ENCODE measurements at places on chromosomes 2 and 18. TPM values are rescaled to one million over a fixed set of nuclear protein-coding genes. Genes with fewer than 3 reads are reported as not detected.

DNA sequence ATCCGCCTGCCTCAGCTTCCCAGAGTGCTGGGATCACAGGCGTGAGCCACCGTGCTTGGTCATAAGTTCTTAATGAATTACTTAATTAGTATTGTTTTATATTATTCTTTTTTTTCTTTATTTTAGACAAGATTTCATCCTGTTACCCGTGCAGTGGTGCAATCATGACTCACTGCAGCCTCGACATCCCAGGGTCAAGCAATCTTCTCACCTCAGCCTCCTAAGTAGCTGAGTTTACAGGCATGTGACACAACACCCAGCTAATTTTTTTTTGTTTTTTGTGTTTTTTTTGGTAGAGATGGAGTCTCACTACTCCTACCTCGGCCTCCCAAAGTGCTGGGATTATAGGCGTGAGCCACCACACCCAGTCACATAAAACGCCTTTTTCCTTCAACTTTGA, 17.3 kb downstream of the C2orf42 start:
- no peak for DNase-seq

- no peak for DNase-seq
These were observed 13.9 kb upstream of the PAIP2B start for GRCh38 chr2:71240794-71241193.

DNA sequence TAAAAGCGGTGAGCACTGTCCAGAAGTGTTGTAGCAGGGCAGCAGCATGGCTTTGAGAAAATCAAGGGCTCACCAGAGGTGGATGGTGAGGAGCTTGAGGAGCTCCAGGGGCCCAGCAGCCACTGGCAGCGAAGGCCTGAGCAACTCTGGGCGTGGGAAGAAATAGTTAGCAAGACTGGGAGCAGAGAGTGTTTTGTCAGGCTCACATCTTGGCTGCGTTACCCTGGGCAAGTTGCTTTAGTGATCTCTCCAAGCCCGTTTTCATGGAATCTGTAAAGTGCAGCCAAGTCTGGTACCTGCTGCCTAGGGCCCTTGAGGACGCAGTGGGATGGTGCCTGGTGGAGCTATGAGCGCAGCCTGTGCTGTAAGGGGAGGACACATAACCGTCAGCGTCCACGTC, 78.3 kb downstream of the SH3BP4 start:
- DNase-seq = no peak

GRCh38 chr2:68727683-68728375, 6.8 kb upstream of the ARHGAP25 start:
- DNase-seq = no peak

DNA sequence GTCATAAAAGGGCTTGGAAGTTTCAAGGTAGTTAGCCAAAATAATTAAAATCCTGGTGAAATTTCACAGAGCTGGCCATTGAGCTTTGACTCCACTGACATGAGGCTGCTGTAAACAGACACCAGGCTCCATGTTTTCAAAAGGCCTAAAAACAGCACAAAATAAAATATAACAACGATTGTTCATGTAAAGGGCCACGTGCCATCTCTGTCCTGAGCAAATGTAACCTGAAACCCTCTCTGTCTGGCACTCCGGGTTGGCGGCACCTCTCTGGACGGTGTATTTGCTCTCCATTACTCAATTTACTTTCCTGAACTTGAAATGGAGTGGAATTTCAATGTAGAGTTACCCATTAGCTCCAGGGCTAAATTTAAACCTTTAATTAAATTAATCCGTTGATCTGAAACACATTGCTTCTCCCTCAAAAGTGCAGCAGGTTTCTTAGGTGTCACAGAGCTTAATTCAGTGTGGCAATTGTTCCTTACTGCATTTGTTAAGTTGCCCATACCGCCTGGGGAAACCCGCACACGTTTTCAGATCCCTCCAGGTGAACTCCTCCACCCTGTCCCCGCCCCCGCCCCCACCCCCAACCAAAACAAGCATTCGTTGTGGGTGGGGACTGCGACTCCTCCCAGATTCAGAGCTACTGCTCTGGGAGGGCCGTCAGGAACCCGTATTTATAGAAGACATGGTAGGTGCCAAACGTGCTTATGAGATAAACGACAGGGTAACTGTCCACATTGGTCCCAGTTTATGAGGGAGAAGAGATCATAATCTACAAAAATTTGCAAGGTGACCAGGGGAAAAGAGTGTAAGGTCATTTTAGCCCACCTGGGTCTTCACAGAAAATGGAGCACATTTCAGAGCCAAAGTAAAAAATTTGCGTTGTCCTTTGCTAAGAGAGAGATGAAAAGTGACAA, 1.2 kb upstream of the CABLES1 start:
- no peak for DNase-seq

Gene TSPYL6
- total RNA-seq = 0.16 TPM

Measured in urinary bladder (tissue), 4 donors.